ENCODE measurements at places on chromosomes 2 and 18. TPM values are rescaled to one million over a fixed set of nuclear protein-coding genes. Genes with fewer than 3 reads are reported as not detected.

The CSRNP3 gene
- 255 TPM for total RNA-seq

The LYG1 gene
- total RNA-seq = 0.46 TPM

The LYPD6B gene
- 5.8 TPM for total RNA-seq

The DSG1 gene
- 0.23 TPM for total RNA-seq

The PMAIP1 gene
- 0.69 TPM for total RNA-seq

The TXNDC2 gene
- total RNA-seq = not detected

The FBXO48 gene
- 1.4 TPM for total RNA-seq

The CTAGE1 gene
- total RNA-seq = not detected

The MAB21L4 gene
- not detected for total RNA-seq

All from diencephalon (tissue), 1 donor.